ENCODE measurements at places on chromosomes 3 and 15. TPM values are rescaled to one million over a fixed set of nuclear protein-coding genes. Genes with fewer than 3 reads are reported as not detected.

Gene COL7A1
- 3.0 TPM for total RNA-seq

DNA sequence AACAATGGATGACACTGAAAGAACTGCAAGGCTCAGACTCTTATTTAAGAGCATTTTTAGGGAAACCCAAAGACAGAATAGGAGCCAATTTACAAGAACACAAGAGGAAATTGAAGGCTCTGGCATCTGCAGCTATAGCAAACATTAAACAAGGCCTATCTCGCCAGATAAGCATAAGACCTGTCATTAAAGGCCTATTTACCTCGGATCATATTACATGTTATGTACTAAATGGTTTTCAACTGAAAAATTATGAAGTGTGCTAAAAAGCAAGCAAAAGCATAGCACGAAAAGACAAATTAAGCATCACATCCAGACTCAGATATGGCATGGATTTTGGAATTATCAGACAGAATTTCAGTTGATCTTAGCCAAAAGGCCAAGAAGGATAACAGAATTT, 617.1 kb downstream of the SQOR start:
- no peak for DNase-seq
- no peak overlapping the region for H3K4me3 ChIP-seq
- no peaks in the 10 kb centered on the region for H3K27me3 ChIP-seq
- no peaks in the 10 kb centered on the region for H3K36me3 ChIP-seq
- no peak overlapping the region for H3K27ac ChIP-seq

DNA sequence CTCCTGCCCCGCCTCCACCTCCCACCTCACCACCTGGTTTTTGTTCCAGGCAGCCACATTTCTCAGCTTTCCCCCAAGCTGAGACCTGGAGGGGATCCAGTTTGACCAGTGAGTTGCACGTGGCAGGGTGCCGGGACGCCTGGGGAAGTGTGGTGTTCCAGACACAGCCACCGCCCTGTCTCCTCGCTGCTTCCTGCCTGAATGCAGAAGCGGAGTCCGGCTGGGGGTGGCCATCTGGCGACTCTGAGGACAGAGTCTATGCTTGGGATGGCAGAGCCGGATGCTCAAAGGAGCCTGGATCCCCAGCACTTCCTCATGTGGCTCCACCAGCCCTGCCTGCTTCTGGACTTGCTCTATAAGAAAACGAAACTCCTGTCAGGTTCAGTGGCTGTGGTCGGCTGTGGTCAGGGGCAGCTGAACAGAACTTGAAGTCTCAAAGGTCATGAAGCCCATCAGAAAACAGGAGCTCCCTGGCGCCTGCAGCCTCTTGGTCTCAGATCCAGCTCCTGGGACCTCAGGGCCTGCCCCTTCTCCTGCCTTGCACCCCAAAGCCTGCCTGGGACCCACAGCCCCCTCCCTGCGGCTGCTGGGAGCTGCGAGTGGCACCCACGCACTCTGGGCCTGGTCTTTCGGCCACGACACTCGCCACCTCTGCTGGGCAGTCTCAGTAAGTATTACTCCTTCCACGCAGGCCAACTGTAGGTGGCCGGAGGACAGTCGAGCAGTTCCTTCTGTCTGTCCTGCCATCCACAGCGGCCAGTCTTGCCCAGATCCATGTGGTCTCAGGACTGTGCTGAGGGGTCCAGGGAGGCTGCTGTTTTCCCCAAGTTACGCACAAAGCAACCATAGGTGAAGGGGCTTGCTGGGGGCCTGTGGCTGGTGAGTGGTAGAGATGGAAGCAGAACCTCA, 112.8 kb upstream of the MEF2A start:
- H3K27ac ChIP-seq = no peak overlapping the region
- H3K4me3 ChIP-seq = no peak overlapping the region
- no peaks in the 10 kb centered on the region for H3K36me3 ChIP-seq
- no peak for DNase-seq
- no peaks in the 10 kb centered on the region for H3K4me1 ChIP-seq

- no peak for DNase-seq
- H3K4me3 ChIP-seq = no peak overlapping the region
- H3K27me3 ChIP-seq = no peaks in the 10 kb centered on the region
- H3K36me3 ChIP-seq = peaks cover 6% of the 10 kb centered on the region
These were observed 10.7 kb downstream of the MTHFS start for GRCh38 chr15:79886124-79886523.

Gene CPNE9
- not detected for total RNA-seq

Gene PRSS50
- 1.9 TPM for total RNA-seq

Gene BBX
- 110 TPM for total RNA-seq

Gene P2RY12
- total RNA-seq = not detected

DNA sequence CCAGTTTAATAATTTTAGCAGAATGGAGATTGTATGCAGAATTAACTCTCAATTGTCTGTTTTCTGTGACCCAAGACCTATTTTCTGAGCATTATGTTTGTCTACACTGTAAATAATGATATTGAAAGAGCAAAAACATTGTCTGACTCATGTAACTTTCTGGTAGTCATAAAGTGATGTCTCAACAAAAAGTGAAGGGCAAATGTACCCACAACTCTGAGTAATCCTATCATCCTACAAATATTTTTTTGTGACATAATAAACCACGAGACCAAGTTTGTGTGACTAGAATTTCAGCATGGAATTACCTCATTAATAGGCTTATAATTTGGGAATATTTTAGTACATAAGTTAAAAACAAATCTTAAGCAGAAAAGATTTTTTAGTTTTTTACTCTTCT, 15.4 kb upstream of the ABHD10 start:
- no peak overlapping the region for H3K4me3 ChIP-seq
- H3K4me1 ChIP-seq = peaks cover 21% of the 10 kb centered on the region
- no peak overlapping the region for H3K27ac ChIP-seq
- no peak for DNase-seq
- H3K27me3 ChIP-seq = no peaks in the 10 kb centered on the region
- no peaks in the 10 kb centered on the region for H3K36me3 ChIP-seq

DNA sequence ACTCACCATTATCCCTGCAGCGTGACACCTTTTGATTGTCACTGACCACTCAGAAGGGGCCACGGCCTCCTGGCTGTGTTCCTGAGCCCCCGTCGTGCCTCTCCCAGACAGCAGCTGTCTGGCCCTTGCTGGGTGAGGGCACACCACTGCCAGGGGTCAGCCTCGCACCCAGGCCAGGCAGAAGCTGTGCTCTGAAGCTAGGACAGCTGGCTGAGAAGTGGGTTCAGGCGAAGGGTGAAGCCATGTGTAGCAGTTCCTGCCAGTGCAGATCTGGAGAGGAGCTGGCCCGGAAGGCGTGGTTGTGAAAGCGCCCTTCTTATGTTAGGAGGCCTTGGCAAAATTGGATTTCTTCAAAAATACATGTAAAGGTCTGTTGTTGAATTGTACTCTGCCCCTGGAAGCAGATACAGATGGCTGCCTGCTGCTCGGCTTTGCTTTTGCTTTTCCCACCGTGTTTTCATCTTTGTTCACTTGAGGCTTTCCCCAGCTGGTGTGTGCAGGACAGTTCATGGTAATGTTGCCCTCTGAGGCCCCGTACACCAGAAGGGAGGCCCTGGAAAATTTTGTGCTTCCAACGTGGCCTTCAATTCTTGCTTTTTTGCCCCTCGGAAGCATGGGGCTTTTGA, 49.1 kb downstream of the KLHL25 start:
- no peak overlapping the region for H3K27ac ChIP-seq
- DNase-seq = no peak
- H3K4me3 ChIP-seq = no peak overlapping the region
- H3K4me1 ChIP-seq = peaks cover 24% of the 10 kb centered on the region
- no peaks in the 10 kb centered on the region for H3K36me3 ChIP-seq
- H3K27me3 ChIP-seq = no peaks in the 10 kb centered on the region

DNA sequence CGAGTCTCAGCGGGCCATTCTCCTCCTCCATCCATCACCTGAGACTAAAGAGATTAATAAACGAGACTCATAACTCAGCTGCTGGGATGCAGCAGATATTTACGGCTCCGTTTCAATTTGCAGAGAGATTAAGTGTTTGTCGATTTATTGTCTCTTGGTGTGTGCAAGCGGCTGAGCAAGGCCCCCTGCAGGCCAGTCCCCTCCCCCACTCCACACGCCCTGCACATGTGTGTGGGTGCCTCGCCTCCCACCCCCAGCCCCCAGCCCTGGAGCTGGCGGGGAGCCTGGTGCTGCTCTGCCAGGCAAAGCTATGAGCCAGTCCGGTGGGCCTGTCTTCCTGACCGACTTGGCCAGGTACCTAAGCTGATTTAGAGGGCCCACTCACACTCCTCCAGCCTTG, 63.0 kb downstream of the CYP11A1 start:
- peaks cover 84% of the 10 kb centered on the region for H3K4me1 ChIP-seq
- no peak for DNase-seq

GRCh38 chr3:87088993-87089841, 98.3 kb upstream of the VGLL3 start:
- no peaks in the 10 kb centered on the region for H3K27me3 ChIP-seq
- no peaks in the 10 kb centered on the region for H3K4me1 ChIP-seq
- peak; percentile 31 for DNase-seq
- H3K4me3 ChIP-seq = no peak overlapping the region
- no peaks in the 10 kb centered on the region for H3K36me3 ChIP-seq

DNA sequence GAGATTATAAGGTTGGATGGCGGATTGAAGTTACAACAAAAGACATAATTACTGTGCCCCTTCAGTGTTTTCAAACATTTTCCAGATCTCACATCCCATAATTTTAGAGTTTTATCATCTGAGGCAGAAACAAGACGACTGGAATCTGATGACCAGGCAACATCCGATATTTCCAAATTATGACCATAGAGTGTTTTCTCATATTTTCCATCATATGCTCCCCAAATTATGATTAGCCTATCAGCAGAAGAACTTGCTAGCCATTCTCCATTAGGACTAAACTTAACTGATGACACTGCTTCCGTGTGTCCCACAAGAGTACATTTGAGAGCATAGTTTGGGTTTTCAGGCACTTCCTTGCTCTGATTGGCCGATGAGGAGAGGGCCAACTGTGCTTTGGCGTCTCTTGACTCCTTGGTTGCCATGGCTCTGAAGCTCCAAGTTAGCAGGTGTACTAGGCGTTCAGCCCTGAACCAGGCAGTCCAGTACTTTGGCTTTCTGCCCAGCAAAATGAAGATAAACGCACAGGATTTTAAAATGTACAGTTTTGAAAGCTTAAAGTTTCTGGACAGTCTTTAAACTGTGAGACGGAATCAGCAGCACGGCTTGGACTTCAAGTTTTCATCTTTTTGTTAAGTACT, 638 bp downstream of the WDR5B start:
- no peak overlapping the region for H3K27ac ChIP-seq
- peak; percentile 67 for DNase-seq
- no peaks in the 10 kb centered on the region for H3K36me3 ChIP-seq
- peak overlapping the region; percentile 89 for H3K4me3 ChIP-seq

Gene FYCO1
- total RNA-seq = 11.4 TPM

- peaks cover 4% of the 10 kb centered on the region for H3K27me3 ChIP-seq
- no peaks in the 10 kb centered on the region for H3K36me3 ChIP-seq
- H3K4me1 ChIP-seq = peaks cover 7% of the 10 kb centered on the region
- peak overlapping the region; percentile 38 for H3K4me3 ChIP-seq
- no peak overlapping the region for H3K27ac ChIP-seq
These were observed 128.9 kb downstream of the NSMCE3 start for GRCh38 chr15:29140475-29141307.

Gene RETNLB
- total RNA-seq = not detected

- H3K36me3 ChIP-seq = no peaks in the 10 kb centered on the region
- H3K4me3 ChIP-seq = no peak overlapping the region
- no peaks in the 10 kb centered on the region for H3K27me3 ChIP-seq
- no peak for DNase-seq
- peaks cover 4% of the 10 kb centered on the region for H3K4me1 ChIP-seq
- no peak overlapping the region for H3K27ac ChIP-seq
These were observed 183.4 kb upstream of the TOPAZ1 start for GRCh38 chr3:44058022-44058867.

Gene IGF2BP2
- 147 TPM for total RNA-seq

GRCh38 chr15:100667405-100668347, 65.3 kb downstream of the ASB7 start:
- H3K27ac ChIP-seq = no peak overlapping the region
- no peak overlapping the region for H3K4me3 ChIP-seq
- no peaks in the 10 kb centered on the region for H3K36me3 ChIP-seq

DNA sequence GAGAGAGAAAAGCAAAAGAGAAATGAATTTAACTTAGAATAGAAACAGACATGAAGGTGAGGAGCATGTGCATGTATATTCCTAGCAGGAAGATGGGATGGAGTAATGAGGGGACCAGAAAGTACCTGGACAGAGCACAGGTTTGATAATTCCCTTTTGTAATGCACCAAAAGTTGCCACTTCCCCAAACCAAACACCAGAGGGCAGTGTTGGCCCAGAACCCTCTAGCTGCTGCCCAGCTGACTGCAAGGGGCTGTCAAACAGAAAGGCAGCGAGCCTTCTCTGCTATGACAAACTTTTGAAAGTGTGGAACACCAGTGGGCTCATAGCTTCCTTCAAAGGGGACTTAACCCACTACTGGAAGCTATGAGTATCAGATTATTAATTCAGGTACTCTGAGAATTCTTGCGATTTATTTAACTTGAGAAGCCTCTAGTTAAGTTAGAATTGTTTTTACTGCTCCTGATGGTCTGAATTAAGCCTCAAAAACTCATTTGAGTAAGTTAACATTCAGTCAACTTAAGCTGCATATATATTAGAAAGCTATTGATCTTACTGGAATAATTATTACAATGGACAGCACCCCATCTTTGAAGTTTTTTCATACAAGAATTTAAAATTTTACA, 234.9 kb downstream of the NEK10 start:
- H3K27ac ChIP-seq = no peak overlapping the region
- DNase-seq = peak; percentile 78
- H3K27me3 ChIP-seq = no peaks in the 10 kb centered on the region

Gene EEFSEC
- total RNA-seq = 5.8 TPM

- peaks cover 20% of the 10 kb centered on the region for H3K4me1 ChIP-seq
- H3K36me3 ChIP-seq = no peaks in the 10 kb centered on the region
- DNase-seq = no peak
These were observed 189.4 kb downstream of the TBC1D5 start for GRCh38 chr3:17553080-17553479.

Gene PRR23E
- not detected for total RNA-seq

DNA sequence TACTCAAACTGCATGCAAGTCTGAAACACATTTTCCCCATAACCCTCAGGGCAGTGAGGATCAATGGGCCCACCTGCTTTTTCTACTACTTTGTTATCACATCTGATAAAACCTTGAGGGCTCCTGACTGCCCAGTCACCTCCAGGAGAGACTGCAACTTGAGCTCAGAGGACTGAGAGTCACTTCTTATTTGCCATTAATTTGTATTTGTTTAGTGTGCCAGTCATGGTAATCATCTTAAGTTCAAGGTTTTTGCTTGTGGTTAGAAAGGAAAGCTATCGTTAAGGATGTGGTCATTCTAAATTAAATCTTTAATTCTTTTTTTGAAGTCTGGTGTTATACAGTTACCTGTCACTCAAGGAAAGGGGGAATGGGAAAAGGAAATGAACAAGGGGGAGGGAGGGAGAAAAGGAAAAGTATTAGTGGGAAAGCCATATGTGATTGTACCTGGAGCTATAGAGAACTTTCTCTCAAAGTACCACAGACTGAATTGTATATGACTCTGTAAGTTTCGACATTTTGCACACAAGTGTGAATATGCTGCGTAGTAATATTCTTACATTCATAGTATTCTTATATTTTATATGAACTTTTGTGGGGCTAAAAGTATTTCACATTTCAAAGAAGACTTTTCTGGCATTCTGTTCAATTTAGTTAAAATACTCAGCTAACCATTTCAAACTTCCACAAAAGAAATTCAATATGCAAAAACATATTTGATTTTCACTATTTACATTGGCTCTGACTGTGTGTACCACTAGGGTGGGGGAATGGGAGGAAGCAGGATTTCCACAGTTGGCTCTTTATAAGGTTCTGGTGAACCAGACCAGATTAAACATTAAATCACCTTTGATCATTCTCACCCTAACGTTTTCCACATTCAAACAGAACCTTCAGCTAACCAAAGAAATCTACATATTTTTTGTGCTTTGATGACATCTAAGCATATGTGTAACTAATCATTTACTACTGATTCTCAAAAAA, 166.5 kb upstream of the ATP11B start:
- DNase-seq = no peak
- no peak overlapping the region for H3K4me3 ChIP-seq
- H3K4me1 ChIP-seq = no peaks in the 10 kb centered on the region
- H3K27ac ChIP-seq = no peak overlapping the region

Measured in neural progenitor cell (in vitro differentiated cells).